ENCODE measurements at places on chromosomes 13 and 19. TPM values are rescaled to one million over a fixed set of nuclear protein-coding genes. Genes with fewer than 3 reads are reported as not detected.

- no peaks in the 10 kb centered on the region for H3K27me3 ChIP-seq
- H3K27ac ChIP-seq: peak overlapping the region; percentile 66
- no peak overlapping the region for H3K4me3 ChIP-seq
- peaks cover 31% of the 10 kb centered on the region for H3K4me1 ChIP-seq
- H3K36me3 ChIP-seq: no peaks in the 10 kb centered on the region
These were observed 57.1 kb downstream of the ALOX5AP start for GRCh38 chr13:30792285-30793000.

GRCh38 chr13:25973085-25973484 lies 78.7 kb downstream of the SHISA2 start:
- H3K27ac ChIP-seq: no peak overlapping the region
- H3K4me3 ChIP-seq: no peak overlapping the region
- no peaks in the 10 kb centered on the region for H3K36me3 ChIP-seq
- H3K27me3 ChIP-seq: no peaks in the 10 kb centered on the region
- no peak for DNase-seq
- H3K4me1 ChIP-seq: no peaks in the 10 kb centered on the region

DNA sequence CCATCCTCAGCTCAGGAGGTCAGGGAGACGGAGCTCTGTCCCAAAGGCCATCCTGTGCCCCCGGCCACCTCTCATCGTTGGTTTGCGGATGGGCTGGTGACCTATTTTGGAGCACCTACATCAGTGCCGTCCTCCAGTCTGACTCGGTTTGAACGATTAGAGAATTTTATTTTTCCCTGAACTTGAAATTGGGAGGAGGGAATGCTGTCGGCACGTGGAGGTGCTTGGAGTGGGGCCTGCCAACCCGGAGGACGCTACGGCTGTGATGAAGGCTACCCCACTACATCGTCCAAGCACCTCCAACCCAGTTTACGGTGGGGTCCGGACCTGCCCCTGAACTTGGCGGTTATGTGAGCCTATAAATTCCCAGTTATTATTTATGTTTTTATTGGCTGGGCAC lies 3.0 kb upstream of the ZNF554 start:
- no peak overlapping the region for H3K27ac ChIP-seq
- peaks cover 12% of the 10 kb centered on the region for H3K4me1 ChIP-seq
- no peaks in the 10 kb centered on the region for H3K27me3 ChIP-seq
- no peaks in the 10 kb centered on the region for H3K36me3 ChIP-seq
- no peak overlapping the region for H3K4me3 ChIP-seq

DNA sequence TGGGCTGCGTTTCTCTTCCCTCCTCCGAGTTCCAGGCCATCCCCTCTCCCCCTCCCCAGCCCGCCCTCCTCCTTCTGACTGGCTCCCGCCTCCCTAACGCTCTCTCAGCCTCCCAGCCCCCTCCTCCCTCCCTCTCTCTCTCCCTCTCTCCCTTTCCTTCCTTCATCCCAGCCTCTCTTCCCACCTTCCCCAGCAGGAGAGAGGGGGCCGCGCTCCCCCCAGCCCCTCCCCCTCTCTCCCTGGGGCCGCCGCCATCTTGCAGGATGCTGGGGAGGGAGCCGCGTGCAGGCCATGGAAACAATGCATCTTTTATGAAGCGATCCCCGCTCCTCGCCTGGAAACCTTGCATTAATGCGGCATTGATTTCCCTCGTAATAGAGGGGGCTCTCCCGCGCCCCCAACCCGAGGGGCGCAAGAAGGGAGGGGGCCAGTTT lies 42.6 kb upstream of the ADGRL1 start:
- peak; percentile 74 for DNase-seq
- H3K27ac ChIP-seq: peak overlapping the region; percentile 69
- peaks cover 19% of the 10 kb centered on the region for H3K4me1 ChIP-seq
- no peaks in the 10 kb centered on the region for H3K36me3 ChIP-seq

GRCh38 chr19:33697766-33698165 lies 76.0 kb downstream of the CHST8 start:
- no peak overlapping the region for H3K4me3 ChIP-seq
- no peak overlapping the region for H3K27ac ChIP-seq
- no peaks in the 10 kb centered on the region for H3K27me3 ChIP-seq
- H3K4me1 ChIP-seq: no peaks in the 10 kb centered on the region
- DNase-seq: no peak
- H3K36me3 ChIP-seq: no peaks in the 10 kb centered on the region

DNA sequence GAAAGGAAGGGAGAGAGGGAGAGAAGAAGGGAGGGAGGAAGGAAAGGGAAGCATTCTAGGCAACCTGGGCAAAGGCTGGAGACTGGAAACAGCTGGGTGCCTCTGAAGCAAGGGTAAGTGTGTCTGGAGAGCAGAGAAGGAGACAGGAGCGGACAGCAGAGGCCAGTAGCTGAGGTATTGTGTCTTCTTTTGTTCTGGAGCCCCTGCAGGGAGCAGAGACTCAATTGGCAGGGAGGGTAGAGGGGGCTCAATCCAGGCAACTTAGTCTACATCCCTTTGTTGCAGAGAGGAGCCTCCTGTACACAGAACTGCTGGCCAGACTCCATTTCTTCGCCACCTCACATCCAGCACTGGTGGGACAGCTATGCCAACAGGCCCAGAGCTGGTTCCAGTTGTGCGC lies 53.2 kb downstream of the NWD1 start:
- no peak overlapping the region for H3K27ac ChIP-seq
- H3K36me3 ChIP-seq: no peaks in the 10 kb centered on the region
- no peak for DNase-seq
- no peaks in the 10 kb centered on the region for H3K4me1 ChIP-seq

DNA sequence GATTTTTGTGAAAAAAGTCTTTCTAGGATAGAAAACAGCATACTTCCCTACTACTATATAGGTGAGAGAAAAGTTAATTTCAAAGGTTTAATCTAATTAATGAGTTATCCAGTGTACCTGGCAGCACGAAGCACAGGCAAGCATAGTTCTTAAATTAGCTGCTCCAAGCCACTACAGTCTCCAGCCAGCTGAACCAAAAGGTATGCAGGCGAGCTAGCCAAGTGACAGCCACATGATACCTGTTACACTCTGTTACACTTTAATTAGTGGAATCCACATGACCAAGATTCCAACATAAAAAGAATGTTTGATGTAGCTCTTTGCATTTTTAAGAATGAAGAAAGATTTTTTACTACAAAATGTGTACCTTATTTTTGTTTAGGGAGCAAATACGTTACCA lies 15.5 kb downstream of the SLC25A30 start:
- peaks cover 25% of the 10 kb centered on the region for H3K36me3 ChIP-seq
- no peak overlapping the region for H3K27ac ChIP-seq
- H3K4me1 ChIP-seq: no peaks in the 10 kb centered on the region
- no peaks in the 10 kb centered on the region for H3K27me3 ChIP-seq
- no peak for DNase-seq

GRCh38 chr19:33509774-33510173 lies 11.8 kb downstream of the PEPD start:
- no peaks in the 10 kb centered on the region for H3K4me1 ChIP-seq
- no peak overlapping the region for H3K27ac ChIP-seq
- no peak for DNase-seq
- no peaks in the 10 kb centered on the region for H3K27me3 ChIP-seq
- no peak overlapping the region for H3K4me3 ChIP-seq

DNA sequence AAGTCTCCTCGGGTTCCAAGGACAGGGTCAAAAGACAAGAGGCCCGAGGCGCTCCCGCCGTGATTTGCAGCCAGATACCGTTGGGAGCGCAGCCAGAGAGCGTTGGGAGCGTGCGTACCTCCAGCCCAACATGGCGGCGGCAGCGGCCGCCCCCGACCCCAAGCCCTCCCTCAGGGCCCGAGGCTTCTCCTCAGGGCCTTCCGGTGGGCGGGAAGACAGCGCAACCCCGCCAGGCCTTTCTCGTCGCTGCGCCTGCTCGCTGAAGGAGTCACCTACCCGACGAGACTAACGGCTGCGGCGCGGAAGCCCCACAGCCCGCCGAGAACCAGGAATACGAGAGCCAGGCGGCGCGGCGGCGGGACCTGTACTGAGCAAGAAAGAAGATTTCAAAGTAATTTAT lies 3.2 kb upstream of the ZNF850 start:
- no peaks in the 10 kb centered on the region for H3K36me3 ChIP-seq
- H3K4me3 ChIP-seq: peak overlapping the region; percentile 29
- H3K4me1 ChIP-seq: no peaks in the 10 kb centered on the region
- no peak overlapping the region for H3K27ac ChIP-seq
- H3K27me3 ChIP-seq: no peaks in the 10 kb centered on the region
- no peak for DNase-seq

DNA sequence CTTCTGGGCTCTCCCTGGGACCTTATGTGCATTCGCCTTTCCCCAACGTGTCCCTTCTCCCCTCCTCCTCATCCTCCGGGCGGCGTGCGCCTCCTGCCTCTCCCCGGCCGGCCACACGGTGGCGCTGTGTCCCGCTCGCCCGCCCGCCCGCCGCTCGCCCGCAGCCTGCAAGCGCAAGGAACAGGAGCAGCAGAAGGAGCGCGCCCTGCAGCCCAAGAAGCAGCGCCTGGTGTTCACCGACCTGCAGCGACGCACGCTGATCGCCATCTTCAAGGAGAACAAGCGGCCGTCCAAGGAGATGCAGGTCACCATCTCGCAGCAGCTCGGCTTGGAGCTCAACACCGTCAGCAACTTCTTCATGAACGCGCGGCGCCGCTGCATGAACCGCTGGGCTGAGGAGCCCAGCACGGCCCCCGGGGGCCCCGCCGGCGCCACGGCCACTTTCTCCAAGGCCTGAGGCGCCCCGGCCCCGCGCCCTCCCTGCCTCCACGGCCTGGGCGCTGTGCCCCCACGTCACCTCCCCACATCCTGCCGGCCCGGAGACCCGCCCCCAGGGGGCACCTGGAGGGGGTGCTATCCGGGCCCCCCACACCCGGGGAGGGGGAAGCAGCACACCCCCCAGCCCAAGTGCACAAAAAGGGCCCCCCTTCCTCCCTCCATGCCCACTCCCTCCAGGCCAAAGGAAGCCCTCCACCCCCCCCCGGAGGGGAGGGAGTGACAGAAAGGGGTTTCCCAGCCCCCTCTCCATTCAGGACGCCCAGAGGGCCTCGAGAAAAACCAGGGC lies 21.9 kb downstream of the ONECUT3 start:
- no peak overlapping the region for H3K27ac ChIP-seq
- no peak for DNase-seq
- H3K4me1 ChIP-seq: no peaks in the 10 kb centered on the region
- peaks cover 34% of the 10 kb centered on the region for H3K27me3 ChIP-seq

DNA sequence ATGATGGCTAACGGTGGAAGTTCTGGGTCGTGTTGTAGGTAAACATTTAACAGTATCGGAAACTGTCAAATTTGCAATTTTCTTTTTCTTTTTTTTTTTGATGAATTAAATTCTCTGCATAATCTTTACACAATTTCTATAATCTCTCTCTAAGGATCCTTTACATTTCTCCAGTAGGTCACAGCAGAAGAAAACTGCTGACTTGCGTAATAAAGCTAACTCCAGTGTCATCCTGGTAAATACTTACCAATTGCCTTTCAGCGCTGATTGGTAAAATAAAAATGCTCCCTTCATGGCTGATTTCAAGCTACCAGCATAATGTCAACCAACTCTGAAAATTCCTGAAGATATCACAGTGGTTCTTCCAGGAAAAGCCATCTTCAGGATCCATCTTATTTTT lies 510.5 kb upstream of the ATXN8OS start:
- no peak for DNase-seq
- H3K27me3 ChIP-seq: no peaks in the 10 kb centered on the region
- no peak overlapping the region for H3K27ac ChIP-seq
- no peaks in the 10 kb centered on the region for H3K36me3 ChIP-seq
- H3K4me3 ChIP-seq: no peak overlapping the region
- H3K4me1 ChIP-seq: no peaks in the 10 kb centered on the region

DNA sequence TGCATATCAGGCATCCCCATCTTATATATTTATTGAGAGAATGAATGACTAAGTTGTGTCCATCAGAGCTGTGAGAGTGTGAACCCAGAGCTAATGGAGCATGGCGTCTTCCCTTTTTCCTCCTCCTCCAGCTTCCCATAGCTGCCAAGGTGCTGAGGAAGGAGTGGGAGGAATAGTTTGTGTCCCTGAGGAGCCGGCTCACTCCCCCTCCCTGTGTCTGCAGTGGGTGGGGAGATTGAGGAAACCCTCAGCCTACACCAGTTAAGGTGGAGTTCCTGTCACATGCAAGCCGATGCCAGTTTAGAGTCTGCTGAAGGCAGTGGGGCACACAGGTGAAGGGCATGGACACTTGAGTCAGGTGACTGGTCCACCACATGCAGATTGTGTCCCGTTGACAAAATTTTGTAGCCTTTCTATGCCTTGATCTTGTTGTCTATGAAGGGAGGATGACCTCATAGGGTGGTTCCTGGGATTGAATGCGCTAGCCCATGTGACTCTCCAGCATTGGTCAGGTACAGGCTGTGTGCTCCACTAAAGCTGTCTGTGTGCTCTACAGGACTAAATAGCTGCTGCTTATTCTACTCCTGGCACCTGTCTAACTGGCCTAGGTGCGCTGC lies 47.6 kb upstream of the GPI start:
- peaks cover 5% of the 10 kb centered on the region for H3K4me1 ChIP-seq
- no peak overlapping the region for H3K4me3 ChIP-seq
- peak overlapping the region; percentile 49 for H3K27ac ChIP-seq

DNA sequence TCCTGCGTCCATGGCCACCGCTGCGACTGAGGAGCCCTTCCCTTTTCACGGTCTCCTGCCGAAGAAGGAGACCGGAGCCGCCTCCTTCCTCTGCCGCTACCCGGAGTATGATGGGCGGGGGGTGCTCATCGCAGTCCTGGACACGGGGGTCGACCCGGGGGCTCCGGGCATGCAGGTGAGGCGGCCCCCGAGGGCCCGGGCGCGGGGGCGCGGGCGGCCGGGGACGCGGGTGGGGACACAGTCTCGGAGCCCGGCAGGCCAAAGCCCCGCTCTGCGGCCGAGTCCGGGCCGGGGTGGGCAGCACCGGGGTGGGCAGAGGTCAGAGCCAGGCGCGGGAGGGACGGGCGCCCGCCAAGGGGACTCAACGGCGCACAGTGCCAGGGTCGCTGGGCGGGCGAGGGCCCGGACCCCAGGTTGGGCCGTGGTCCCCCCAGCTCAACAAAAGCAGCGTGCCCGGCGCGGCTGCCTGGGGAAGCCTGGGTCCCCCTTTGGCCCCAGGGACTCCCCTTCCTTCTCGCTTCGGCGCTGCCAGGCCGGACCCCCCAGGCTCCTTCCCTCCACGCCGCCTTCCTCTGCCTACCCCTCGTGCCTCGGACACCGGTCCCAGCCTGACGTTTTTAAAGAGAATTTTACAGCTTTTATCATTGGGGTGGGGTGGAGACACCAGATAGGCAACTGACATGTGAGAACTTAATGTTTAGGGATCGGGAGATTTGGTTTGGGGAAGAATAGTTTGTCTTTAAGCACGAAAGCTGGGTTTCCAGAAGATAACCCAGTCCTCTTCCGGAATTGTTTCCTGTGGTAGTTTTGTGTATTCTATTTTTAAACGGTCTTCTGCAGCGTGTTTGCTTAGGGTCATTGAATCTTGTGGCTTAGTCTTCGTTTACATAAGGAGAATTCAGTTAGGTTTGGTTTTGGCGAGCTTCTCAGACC lies 509 bp downstream of the TPP2 start:
- H3K4me1 ChIP-seq: peaks cover 37% of the 10 kb centered on the region
- H3K36me3 ChIP-seq: no peaks in the 10 kb centered on the region
- H3K27me3 ChIP-seq: no peaks in the 10 kb centered on the region
- peak overlapping the region; percentile 99 for H3K27ac ChIP-seq

The ANKRD24 gene
- total RNA-seq: 0.83 TPM

The CGB3 gene
- not detected for total RNA-seq

The CACNG7 gene
- total RNA-seq: not detected

The FFAR3 gene
- total RNA-seq: 1.1 TPM

The PAF1 gene
- total RNA-seq: 37.5 TPM

The ZNF154 gene
- 7.6 TPM for total RNA-seq

The CFD gene
- 830 TPM for total RNA-seq

The ZNF653 gene
- 3.2 TPM for total RNA-seq

The WDR88 gene
- total RNA-seq: not detected

The LRRC63 gene
- total RNA-seq: not detected

Data from sigmoid colon (tissue), 7 donors.